CD8-positive, alpha-beta memory T cell (primary cell): ENCODE measurements at places on chromosomes 13 and 19.
A peak's percentile ranks its signal among the peaks of the same experiment; 100 is the strongest.

- no peak for DNase-seq
Measured at GRCh38 chr13:73065665-73066340, 7.0 kb downstream of the KLF5 start.

- DNase-seq = no peak
Measured at GRCh38 chr13:20550799-20551198, 16.2 kb upstream of the IFT88 start.

- no peak for DNase-seq
Measured at GRCh38 chr13:36839981-36840380, 21.0 kb downstream of the RFXAP start.

GRCh38 chr13:20503088-20504083, 22.3 kb downstream of the CRYL1 start:
- no peak for DNase-seq

DNA sequence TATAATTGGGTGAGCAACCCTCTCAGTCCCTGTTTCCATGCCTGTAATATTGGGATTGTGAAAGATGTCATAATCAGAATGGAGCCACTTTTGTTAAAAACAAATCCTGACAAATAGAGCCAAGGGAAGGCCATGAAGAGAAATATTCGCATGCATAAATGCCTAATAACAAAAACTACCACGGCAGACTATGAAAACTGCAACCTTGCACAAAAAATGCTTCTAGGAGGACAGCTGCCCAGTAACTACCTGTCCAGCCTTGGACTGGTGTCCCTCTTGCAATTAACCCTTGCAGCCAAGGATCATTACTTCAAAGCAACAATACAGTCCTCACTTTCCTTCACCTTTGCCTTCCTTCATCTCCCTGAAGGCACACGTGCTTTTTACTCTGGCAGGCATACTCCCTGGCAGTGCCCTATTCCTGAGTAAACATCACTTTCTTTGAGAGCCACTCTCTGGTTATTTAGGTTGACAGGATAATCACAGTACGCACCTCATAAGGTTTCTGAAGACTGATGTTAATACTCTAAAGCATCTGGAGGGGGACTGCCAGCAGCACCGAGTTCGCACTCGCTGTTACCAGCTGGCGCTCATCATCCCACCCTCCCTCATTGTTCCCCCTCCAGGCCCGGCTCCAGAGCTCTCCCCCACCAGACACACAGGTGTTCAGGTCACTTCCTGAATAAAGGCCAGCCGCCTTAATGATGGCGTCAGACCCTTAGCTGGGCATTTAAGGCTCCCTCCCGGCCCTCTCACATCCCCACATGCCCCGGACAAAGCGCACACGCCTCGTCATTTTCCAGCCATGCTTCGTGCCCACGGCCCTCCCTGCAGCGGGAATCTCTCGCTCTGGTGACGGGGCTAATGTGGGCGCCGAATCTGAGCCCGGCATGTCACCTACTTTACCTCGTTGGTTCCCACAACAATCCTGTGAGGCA, 57.3 kb downstream of the CDADC1 start:
- DNase-seq = no peak

DNA sequence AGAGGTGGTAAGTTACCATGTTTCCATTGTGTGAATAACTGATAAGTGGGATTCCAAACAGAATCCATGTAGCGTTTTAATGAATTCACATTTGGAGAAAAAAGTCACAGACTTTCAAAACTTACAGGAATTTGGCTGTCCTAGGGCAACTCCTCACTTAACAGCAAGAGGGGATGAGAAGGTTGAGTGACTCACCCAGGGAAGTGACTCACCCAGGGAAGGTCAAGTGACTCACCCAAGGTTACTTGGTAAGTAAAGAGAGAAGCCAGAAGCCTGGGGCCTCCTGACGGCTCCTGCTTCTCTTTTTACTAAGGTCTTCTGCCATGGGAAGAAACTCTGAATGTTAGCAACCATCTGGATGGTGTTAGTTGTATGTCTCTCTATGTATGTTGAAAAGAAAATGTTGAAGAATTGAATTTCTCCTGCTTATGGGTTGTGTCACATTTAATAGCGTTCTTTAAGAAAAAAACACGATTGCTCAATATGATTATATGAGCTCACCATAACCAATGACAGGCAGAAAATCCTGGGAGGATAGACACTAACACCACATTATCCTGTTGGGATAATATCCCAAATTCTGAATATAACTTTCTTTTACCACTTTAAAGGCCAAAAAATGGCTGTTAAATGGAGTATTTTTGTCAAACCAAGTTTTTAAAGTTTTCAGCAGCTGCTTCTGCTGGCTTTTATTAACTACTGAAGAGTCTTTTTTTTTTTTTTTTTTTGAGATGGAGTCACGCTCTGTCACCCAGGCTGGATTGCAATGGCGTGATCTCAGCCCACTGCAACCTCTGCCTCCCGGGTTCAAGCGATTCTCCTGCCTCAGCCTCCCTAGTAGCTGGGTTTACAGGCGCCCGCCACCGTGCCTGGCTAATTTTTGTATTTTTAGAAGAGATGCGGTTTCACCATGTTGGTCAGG, 195.6 kb downstream of the GGACT start:
- peak; percentile 51 for DNase-seq

DNA sequence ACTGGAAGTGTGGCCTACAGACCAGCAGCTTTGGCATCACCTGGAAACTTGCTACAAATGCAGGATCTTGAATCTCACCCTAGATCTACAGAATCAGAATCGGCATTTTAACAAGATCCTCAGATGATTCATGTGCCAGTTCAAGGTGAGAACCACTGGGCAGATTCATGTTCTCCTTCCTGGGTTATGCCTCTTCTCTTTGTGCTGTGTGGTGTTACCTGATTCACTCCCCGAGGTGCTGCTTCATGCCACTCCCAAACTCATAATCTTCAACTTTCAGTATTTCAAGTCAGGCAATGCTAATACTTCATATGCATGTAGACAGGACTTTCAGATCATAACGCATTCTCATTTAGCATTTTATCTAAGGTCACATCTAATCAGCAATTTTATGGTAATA, 427.7 kb downstream of the FOXO1 start:
- DNase-seq = no peak

- DNase-seq = no peak
Measured at GRCh38 chr13:109642358-109642757, 144.0 kb downstream of the IRS2 start.

- no peak for DNase-seq
Measured at GRCh38 chr19:35085947-35086346, 29.7 kb upstream of the FXYD3 start.

DNA sequence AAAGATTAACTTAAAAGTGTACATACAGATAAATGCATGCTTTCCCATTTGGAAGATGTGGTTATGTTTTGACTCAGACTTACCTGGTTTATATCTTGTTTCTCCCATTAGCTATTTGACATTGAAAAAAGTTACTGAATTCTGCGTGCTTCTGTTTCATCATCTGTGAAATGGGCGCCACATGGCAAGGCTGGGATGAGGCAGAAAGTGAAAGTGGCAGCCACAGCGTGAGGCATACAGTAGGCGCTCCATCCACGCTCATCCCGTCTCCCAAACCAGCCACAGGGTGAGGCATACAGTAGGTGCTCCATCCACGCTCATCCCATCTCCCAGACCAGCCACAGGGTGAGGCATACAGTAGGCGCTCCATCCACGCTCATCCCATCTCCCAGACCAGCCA, 14.0 kb upstream of the TMEM255B start:
- no peak for DNase-seq

GRCh38 chr19:46206682-46207081, 22.9 kb upstream of the IGFL1 start:
- DNase-seq = no peak

- DNase-seq = no peak
Measured at GRCh38 chr13:70380809-70381208, 272.6 kb upstream of the KLHL1 start.

DNA sequence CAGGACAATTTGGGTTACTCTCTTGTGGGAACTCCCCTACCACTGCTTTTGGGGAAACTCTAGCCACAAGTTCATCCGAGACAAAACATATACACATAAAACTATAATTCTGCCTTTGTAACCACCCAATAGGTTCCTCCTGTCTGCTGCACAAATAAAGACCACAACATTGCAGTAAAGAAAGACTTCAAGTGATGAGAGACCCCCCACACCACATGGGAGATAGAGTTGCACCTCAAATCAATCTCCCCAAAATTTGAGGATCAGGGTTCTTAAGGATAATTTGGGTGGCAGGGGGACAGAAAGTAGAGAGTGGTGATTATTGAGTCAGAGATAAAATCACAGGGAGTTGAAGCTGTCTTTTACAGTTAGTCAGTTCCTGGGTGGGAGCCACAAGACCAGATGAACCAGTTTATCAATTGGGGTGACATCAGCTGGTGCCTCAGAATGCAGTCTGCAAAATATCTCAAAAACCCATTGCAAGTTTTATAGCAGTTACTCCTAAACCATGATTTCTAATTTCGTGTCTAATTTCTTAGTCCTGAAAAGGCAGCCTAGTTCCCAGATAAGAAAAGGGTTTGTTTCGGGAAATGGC, 1348.5 kb downstream of the PCDH9 start:
- no peak for DNase-seq

DNA sequence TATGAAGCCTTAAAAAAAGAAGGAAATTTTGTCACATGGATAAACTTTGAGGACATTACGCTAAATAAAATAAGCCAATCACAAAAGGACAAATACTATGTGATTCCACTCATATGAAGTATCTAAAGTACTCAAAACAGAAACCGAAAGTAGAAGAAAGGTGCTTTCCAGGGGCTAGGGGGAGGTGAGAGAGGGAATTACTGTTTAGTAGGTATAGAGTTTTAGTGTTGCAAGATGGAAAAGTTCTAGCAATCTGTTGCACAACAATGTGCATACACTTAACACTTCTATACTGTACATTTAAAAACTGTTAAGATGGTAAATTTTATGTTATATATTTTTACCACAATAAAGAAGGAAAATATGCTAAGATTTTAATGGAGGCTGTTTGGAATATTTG, 83.0 kb downstream of the POLR1D start:
- DNase-seq = no peak

DNA sequence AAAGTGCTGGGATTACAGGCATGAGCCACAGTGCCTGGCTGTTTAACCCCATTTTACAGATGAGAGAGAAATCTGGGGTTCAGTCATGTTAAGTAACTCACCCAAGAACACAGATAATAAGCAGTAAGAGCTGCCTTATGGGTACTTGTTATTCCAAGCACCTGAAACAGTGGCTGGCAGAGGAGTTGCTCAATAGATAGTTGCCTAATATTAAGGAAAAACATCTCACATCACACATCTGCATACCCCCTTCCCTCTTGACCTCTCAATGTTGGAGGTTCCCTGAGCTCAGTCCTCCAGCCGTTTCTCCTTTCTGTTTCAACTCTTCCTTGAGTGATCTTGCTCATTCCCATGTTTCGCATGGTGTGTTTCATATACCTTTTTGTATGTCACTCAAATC, 401.9 kb downstream of the KLF12 start:
- DNase-seq = no peak

DNA sequence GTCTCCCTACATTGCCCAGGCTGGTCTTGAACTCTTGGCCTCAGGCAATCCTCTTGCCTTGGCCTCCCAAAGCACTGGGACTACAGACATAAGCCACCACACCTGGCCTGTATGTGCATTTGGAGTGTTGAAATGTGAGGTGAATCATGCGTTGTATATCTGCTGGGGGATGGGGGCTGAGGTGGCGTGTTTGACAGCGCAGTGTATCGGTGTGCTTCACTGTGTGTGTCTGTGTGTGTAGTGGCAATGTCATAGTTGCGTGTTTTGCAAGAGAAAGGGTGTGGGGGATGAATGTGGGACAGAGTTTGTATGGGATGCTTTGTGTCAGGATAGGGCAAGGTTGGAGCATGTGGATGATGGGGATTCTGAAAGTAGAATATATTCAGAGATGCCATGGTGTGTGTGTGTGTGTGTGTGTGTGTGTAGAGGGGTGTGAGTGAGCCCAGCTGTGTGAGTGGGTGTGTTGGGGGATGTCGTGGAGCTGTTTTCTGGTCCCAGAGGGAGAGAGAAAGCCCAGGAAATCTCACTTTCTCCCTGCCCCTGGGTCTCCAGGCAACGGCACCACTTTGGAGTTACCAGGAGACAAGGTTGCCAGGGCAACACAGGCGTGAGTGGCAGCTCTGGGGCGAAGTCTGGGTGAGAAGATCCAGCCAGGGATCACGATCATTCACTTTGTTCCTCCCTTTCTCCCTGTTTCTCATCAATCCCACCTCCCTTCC, 1.1 kb upstream of the SWSAP1 start:
- no peak for DNase-seq

GRCh38 chr13:99417201-99418102, 83.8 kb upstream of the TM9SF2 start:
- DNase-seq = peak; percentile 70

DNA sequence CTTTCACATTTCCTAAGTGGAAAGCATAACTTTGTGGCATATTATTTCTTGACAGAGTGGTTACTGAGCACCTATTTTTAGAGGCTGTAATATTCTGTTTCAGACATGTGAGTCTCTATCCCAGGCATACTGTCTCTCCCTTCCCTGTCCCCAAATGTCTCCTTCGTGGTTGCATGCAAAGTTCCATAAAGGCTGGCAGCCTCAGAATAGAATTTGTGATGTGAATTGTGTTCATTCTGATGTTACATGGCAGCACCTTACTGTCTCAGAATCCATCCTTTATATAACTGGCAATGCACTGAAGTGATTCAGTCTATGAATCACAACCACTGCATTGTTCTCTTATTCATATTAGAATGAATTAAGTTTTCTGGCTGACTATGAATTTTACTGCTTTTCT, 89.0 kb upstream of the SLC7A1 start:
- no peak for DNase-seq

- DNase-seq = no peak
Measured at GRCh38 chr13:77865622-77866021, 53.0 kb downstream of the EDNRB start.

DNA sequence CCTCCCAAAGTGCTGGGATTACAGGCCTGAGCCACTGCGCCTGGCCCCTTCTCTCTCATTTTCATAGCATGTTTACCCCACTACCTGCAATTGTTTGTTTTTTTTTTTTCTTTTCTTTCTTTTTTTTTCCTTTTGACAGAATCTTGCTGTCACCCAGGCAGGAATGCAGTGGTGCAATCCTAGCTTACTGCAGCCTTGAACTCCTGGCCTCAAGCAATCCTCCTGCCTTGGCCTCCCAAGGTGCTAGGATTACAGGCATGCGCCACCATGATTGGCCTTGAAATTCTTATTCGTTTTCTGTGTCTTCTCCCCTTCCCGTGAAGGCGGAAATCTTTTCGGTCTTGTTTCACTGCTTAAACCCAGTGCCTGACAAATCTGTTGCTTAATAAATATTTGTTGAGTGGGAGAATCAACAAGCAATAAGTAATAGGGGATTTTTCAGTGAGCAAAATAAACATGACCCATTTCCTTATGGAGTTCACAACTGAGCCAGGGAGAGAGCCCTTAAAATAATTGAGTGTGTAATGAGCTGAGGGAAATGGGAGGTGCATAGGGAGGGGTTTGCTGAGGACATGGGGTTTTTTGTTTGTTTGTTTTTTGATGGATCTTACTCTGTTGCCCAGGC, 1.8 kb upstream of the INSR start:
- DNase-seq = no peak

- DNase-seq = no peak
Measured at GRCh38 chr13:49395451-49395865, 48.4 kb downstream of the CAB39L start.

- peak; percentile 85 for DNase-seq
Measured at GRCh38 chr19:42284066-42284501, 15.0 kb downstream of the CIC start.

GRCh38 chr13:51380269-51380668, 40.8 kb downstream of the SERPINE3 start:
- no peak for DNase-seq

- DNase-seq = no peak
Measured at GRCh38 chr19:49020931-49021895, 2.9 kb downstream of the CGB3 start.
